ENCODE measurements at places on chromosomes 11 and 22.

GRCh38 chr11:121614636-121615240 lies 162.0 kb upstream of the SORL1-AS1 start:
- no peak for DNase-seq

- no peak for DNase-seq
Measured at GRCh38 chr11:33868647-33869461, 23.0 kb downstream of the LMO2 start.

- peak; percentile 18 for DNase-seq
Measured at GRCh38 chr11:94175535-94175934, 46.9 kb downstream of the PANX1 start.

- no peak for DNase-seq
Measured at GRCh38 chr11:95700471-95700817, 89.1 kb downstream of the FAM76B start.

GRCh38 chr11:68444566-68444965 lies 16.0 kb upstream of the PPP6R3 start:
- DNase-seq: no peak

GRCh38 chr11:8501836-8502235 lies 92.2 kb downstream of the STK33 start:
- DNase-seq: no peak

DNA sequence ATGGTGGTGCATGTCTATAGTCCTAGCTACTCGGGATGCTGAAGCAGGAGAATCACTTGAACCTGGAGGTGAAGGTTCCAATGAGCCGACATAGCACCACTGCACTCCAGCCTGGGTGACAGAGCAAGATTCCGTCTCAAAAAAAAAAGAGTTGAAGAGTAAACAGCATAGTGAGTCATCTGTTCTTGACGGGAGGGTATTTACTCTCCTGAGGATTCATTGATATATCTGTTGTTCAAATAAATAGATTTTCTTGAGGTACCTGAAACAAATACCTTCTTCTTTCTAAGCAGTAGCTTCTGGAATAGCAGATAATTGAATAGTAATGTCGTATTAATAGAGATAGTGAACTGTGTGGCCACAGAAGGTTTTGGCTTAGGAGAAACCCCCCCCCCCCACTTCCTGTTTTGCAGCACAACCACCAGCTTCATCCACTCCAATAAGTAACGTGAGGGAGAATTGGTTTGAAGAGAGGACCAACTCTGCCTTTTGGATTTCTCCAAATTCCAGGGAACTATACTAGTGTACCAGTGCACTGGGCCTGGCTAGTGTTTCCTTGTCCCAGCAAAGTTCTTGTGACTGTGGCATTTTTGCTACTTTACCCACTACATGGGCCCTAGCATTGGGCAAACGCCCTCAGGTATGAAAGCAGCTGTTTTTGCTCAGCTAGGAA lies 90.0 kb downstream of the PRMT3 start:
- no peak for DNase-seq
